Small intestine (tissue), 16 donors: ENCODE measurements at places on chromosomes 11 and 22. TPM values are rescaled to one million over a fixed set of nuclear protein-coding genes. Genes with fewer than 3 reads are reported as not detected.

GRCh38 chr11:13635804-13636203 lies 32.7 kb upstream of the FAR1 start:
- H3K4me3 ChIP-seq: no peak overlapping the region
- H3K27me3 ChIP-seq: no peaks in the 10 kb centered on the region
- no peak for DNase-seq
- H3K27ac ChIP-seq: no peak overlapping the region
- no peaks in the 10 kb centered on the region for H3K4me1 ChIP-seq
- H3K36me3 ChIP-seq: no peaks in the 10 kb centered on the region

GRCh38 chr22:29314537-29315285 lies 786 bp downstream of the RASL10A start:
- peak; percentile 32 for DNase-seq
- peak overlapping the region; percentile 26 for H3K4me3 ChIP-seq
- no peak overlapping the region for H3K27ac ChIP-seq
- peaks cover 19% of the 10 kb centered on the region for H3K27me3 ChIP-seq
- H3K4me1 ChIP-seq: peaks cover 34% of the 10 kb centered on the region
- no peaks in the 10 kb centered on the region for H3K36me3 ChIP-seq

- no peak overlapping the region for H3K4me3 ChIP-seq
- H3K36me3 ChIP-seq: peaks cover 29% of the 10 kb centered on the region
- peak overlapping the region; percentile 52 for H3K27ac ChIP-seq
- no peak for DNase-seq
- peaks cover 51% of the 10 kb centered on the region for H3K4me1 ChIP-seq
These were observed 38.9 kb downstream of the TSPAN18 start for GRCh38 chr11:44765676-44766075.

Gene APOL5
- polyA plus RNA-seq: not detected

Gene ADSL
- polyA plus RNA-seq: 60.3 TPM

Gene SOX10
- 2.8 TPM for polyA plus RNA-seq

Gene CNIH2
- 0.89 TPM for polyA plus RNA-seq
